ENCODE measurements at places on chromosomes 5 and 9. TPM values are rescaled to one million over a fixed set of nuclear protein-coding genes. Genes with fewer than 3 reads are reported as not detected.

DNA sequence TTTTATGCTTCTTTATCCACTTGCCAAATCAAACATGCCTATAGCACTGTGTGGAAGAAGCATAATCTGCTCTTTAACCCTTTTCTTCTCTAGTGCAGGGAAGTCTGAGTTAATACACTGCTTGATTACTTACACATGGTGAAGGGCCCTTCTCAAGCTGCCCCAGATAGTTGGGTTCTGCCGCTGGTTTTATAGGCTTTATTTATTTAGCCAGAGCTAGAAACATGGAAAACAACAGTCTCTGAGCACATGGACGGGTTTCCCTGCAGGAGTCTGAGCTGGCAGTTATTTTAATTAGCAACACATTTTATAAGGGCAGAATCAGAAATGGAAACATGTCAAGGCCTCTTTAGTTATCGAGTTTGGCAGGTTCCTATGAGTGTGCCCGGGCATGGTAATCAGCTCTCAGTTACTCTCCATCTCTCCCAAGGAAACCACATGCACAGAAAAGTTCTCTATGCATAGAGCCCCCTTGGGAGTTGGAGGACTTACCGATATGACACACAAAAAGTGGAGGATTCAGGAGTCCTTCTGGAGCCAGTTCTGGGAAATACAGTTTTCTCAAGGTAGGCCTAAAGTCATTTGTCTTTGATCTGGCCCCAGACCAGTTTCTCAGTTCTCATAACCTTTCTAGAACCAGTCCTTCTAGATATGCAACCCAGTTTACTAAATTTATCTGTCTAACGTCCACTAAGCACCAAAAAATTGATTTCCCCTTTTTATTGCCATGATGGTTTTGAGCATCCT is 564.8 kb downstream of the ACTL7B start:
- H3K4me1 ChIP-seq, result no peaks in the 10 kb centered on the region
- no peak for DNase-seq
- no peaks in the 10 kb centered on the region for H3K27me3 ChIP-seq

- H3K36me3 ChIP-seq, result no peaks in the 10 kb centered on the region
- H3K4me1 ChIP-seq, result no peaks in the 10 kb centered on the region
- no peak overlapping the region for H3K4me3 ChIP-seq
- DNase-seq, result peak; percentile 76
- H3K27me3 ChIP-seq, result no peaks in the 10 kb centered on the region
These were observed 9.2 kb upstream of the LCN15 start for GRCh38 chr9:136773386-136774044.

DNA sequence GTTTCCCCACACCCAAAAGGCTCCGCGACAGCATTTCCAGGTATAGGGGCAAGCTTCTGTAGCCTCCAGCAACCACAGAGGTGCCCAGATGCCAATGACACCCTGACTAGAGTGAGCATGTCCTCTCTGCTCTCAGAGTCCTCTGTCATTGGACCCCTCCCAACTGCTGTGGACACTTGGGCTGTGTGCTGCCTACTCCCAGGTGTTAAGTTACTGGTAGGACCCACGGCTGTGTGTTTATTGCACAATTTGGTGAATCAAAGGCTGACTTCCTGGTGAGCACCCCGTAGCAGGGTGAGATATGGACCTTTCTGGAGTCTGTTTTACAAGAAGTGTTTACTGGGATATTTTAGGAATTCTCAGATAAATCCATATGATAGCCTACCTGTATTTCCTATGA is 36.0 kb downstream of the SH3GL2 start:
- H3K36me3 ChIP-seq, result no peaks in the 10 kb centered on the region
- H3K27ac ChIP-seq, result no peak overlapping the region
- H3K27me3 ChIP-seq, result no peaks in the 10 kb centered on the region
- no peak for DNase-seq
- H3K4me3 ChIP-seq, result no peak overlapping the region

- no peak overlapping the region for H3K27ac ChIP-seq
- no peaks in the 10 kb centered on the region for H3K27me3 ChIP-seq
- H3K4me3 ChIP-seq, result no peak overlapping the region
- no peaks in the 10 kb centered on the region for H3K4me1 ChIP-seq
- no peaks in the 10 kb centered on the region for H3K36me3 ChIP-seq
These were observed 78.5 kb downstream of the OLFM1 start for GRCh38 chr9:135165756-135166519.

- H3K27me3 ChIP-seq, result no peaks in the 10 kb centered on the region
- H3K4me1 ChIP-seq, result peaks cover 2% of the 10 kb centered on the region
- H3K36me3 ChIP-seq, result no peaks in the 10 kb centered on the region
- DNase-seq, result no peak
These were observed 209.3 kb upstream of the PPP1R2B start for GRCh38 chr5:156640691-156641241.

DNA sequence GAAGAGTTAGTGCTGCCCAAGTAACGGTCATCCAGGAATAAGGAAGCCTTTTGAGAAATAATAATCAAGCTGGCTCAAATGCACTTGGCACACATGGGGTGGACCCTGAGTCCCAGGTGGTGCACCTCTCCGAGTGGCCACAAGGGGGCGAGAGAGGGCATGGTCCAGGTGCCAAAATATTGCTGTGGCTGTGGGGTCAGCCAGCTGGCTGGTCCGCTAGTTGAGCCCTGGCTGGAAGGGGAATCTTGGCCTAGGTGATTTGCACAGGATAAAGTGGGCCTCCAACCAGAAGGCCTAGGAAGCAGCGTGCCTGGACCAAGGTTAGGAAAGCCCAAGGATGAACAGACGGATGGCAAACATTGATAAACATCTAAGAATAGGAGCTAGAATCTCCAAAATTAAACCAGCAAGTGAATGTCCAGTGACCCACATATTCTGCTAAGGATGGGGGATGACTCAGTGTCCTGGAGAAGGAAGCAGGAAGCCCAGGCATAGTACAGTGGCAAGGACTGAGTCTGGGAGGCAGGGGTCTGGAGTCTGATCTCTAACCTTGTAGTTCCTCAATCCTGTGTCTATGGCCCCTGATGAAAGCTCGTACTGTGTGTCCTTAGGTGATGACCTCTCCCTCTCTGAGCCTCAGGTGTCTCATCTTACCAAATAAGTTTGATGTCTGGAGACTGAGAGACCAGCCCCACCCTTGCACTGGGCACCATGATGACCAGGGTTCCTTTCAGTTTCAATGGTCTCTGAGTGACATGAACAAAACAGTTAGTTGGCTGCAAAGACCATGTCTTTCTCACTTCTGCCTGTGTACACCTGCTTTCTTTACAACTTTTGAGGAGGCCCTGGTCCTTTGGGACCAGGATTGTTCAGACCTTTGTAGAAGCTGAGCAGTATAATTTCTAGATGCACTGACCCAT is 19.2 kb upstream of the SHB start:
- DNase-seq, result peak; percentile 93
- H3K36me3 ChIP-seq, result no peaks in the 10 kb centered on the region
- H3K4me1 ChIP-seq, result no peaks in the 10 kb centered on the region
- no peak overlapping the region for H3K4me3 ChIP-seq
- no peak overlapping the region for H3K27ac ChIP-seq
- H3K27me3 ChIP-seq, result no peaks in the 10 kb centered on the region

- no peak for DNase-seq
- no peaks in the 10 kb centered on the region for H3K36me3 ChIP-seq
- H3K4me1 ChIP-seq, result no peaks in the 10 kb centered on the region
- no peak overlapping the region for H3K4me3 ChIP-seq
- no peaks in the 10 kb centered on the region for H3K27me3 ChIP-seq
These were observed 368.9 kb downstream of the TMEM161B start for GRCh38 chr5:87899721-87900131.

GRCh38 chr9:100196215-100196614 is 97.2 kb downstream of the INVS start:
- H3K27ac ChIP-seq, result no peak overlapping the region
- DNase-seq, result no peak
- H3K4me1 ChIP-seq, result no peaks in the 10 kb centered on the region
- peaks cover 2% of the 10 kb centered on the region for H3K36me3 ChIP-seq

DNA sequence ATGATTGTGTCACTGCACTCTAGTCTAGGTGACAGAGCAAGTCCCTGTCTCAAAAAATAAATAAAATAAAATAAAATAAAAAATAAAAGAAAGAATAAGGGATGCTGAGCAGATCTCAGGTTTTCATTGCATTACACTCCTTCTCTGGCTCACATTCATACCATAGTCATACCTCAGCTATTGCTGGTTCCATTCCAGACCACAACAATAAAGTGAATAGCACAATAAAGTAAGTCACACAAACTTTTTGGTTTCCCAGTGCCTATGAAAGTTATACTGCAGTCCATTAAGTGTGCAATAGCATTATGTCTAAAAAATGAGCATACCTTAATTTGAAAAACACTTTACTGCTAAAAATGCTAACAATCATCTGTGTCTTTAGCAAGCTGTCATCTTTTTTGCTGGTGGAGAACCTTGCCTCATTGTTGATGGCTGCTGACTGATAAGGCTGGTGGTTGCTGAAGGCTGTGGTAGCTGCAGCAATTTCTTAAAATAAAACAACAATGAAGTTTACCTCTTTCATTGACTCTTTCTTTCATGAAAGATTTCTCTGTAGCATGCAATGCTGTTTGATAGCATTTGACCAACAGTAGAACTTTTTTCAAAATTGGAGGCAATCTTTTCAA is 415.7 kb downstream of the ZNF608 start:
- H3K36me3 ChIP-seq, result no peaks in the 10 kb centered on the region
- H3K27me3 ChIP-seq, result no peaks in the 10 kb centered on the region
- no peaks in the 10 kb centered on the region for H3K4me1 ChIP-seq
- no peak overlapping the region for H3K27ac ChIP-seq
- no peak for DNase-seq

GRCh38 chr9:90900130-90900529 is 98.5 kb downstream of the SYK start:
- no peaks in the 10 kb centered on the region for H3K36me3 ChIP-seq
- H3K4me1 ChIP-seq, result no peaks in the 10 kb centered on the region
- no peak for DNase-seq
- no peak overlapping the region for H3K4me3 ChIP-seq
- H3K27ac ChIP-seq, result no peak overlapping the region
- no peaks in the 10 kb centered on the region for H3K27me3 ChIP-seq

GRCh38 chr5:119282628-119283027 is 73.2 kb upstream of the TNFAIP8 start:
- H3K36me3 ChIP-seq, result no peaks in the 10 kb centered on the region
- DNase-seq, result no peak
- peaks cover 4% of the 10 kb centered on the region for H3K4me1 ChIP-seq
- H3K27me3 ChIP-seq, result no peaks in the 10 kb centered on the region
- H3K27ac ChIP-seq, result no peak overlapping the region
- H3K4me3 ChIP-seq, result no peak overlapping the region

DNA sequence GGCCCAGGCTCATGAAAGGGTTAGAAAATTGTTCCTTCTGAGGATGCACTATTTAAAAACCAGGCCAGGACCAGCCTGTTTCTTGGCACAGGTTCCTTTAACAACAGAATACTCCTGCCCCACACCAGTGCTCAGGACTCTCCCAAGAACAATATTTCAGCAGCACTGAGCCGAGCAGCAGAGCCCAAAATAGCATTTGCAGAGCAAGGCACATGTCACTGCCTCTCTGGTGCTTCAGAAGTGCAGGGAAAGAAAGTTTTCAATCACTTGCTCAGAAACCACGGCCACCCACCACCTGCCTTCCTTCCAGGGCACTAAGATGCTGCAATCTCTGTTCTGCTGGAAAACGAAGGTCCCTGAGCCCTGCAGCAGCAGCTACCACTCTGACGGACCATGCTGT is 77.6 kb downstream of the SIL1 start:
- peak overlapping the region; percentile 23 for H3K27ac ChIP-seq
- H3K4me1 ChIP-seq, result peaks cover 8% of the 10 kb centered on the region
- DNase-seq, result no peak
- no peaks in the 10 kb centered on the region for H3K27me3 ChIP-seq
- H3K36me3 ChIP-seq, result no peaks in the 10 kb centered on the region
- H3K4me3 ChIP-seq, result no peak overlapping the region

- H3K4me1 ChIP-seq, result no peaks in the 10 kb centered on the region
- no peaks in the 10 kb centered on the region for H3K27me3 ChIP-seq
- no peak overlapping the region for H3K27ac ChIP-seq
- DNase-seq, result no peak
- no peaks in the 10 kb centered on the region for H3K36me3 ChIP-seq
These were observed 104.1 kb downstream of the CRB2 start for GRCh38 chr9:123460091-123460490.

- no peaks in the 10 kb centered on the region for H3K36me3 ChIP-seq
- H3K27ac ChIP-seq, result no peak overlapping the region
- H3K27me3 ChIP-seq, result no peaks in the 10 kb centered on the region
- no peak for DNase-seq
These were observed 209.8 kb upstream of the CTNND2 start for GRCh38 chr5:12114075-12114474.

DNA sequence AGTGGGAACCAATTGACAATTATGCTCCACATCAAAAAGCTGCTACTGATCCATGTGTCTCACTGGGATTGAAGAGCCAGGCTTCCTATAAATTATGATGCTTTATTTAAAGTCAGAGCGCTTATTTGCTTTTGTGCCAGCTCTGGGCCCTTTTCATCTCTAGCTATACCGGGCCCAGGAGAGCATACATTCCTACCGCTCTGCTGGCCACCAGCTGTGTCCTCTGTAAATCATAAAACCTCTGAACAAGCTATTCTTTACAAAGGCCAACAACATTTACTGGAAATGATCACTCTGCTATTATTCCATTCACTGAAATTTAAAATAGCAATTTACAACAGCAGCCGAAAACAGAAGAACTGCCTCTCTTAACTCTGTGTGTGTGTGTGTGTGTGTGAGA is 86.6 kb downstream of the ZNF608 start:
- H3K36me3 ChIP-seq, result no peaks in the 10 kb centered on the region
- no peak overlapping the region for H3K4me3 ChIP-seq
- H3K4me1 ChIP-seq, result no peaks in the 10 kb centered on the region
- DNase-seq, result no peak
- H3K27me3 ChIP-seq, result no peaks in the 10 kb centered on the region
- H3K27ac ChIP-seq, result no peak overlapping the region

- no peak overlapping the region for H3K4me3 ChIP-seq
- no peak overlapping the region for H3K27ac ChIP-seq
- no peaks in the 10 kb centered on the region for H3K36me3 ChIP-seq
- no peaks in the 10 kb centered on the region for H3K27me3 ChIP-seq
These were observed 28.1 kb downstream of the TTC23L start for GRCh38 chr5:34866989-34867471.

STK32A gene
- 6.4 TPM for total RNA-seq

SH2D3C gene
- total RNA-seq, result 19.7 TPM

IFNA2 gene
- total RNA-seq, result not detected

EXOSC3 gene
- total RNA-seq, result 28.3 TPM

FOXD4L3 gene
- not detected for total RNA-seq

PRRT1B gene
- not detected for total RNA-seq

MYMK gene
- total RNA-seq, result not detected

AQP3 gene
- 2.8 TPM for total RNA-seq

All from aorta (tissue), 5 donors.